Effector CD8-positive, alpha-beta T cell (primary cell): ENCODE measurements at places on chromosomes 6 and 20.

DNA sequence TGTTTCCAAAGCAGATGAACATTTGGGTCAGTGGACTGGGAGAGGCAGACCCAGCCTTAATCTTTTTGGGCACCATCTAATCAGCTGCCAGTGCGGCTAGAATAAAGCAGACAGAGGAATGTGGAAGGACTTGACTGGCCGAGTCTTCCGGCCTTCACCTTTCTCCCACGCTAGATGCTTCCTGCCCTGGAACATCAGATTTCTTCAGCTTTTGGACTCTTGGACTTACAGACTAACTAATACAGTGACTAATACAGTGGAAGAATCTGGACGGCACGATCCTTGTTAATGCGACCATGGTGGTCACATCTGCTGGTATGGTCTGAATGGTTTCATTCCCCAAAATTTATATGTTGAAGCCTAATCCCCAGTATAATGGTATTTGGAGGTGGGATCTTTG is 122.6 kb upstream of the NXT1 start:
- DNase-seq: no peak

GRCh38 chr6:138716013-138716412 is 57.6 kb upstream of the CCDC28A start:
- no peak for DNase-seq

GRCh38 chr6:137866200-137866913 is 702 bp upstream of the TNFAIP3 start:
- DNase-seq: peak; percentile 33

- no peak for DNase-seq
Observed at GRCh38 chr20:4748847-4749246, 27.1 kb downstream of the PRND start.

DNA sequence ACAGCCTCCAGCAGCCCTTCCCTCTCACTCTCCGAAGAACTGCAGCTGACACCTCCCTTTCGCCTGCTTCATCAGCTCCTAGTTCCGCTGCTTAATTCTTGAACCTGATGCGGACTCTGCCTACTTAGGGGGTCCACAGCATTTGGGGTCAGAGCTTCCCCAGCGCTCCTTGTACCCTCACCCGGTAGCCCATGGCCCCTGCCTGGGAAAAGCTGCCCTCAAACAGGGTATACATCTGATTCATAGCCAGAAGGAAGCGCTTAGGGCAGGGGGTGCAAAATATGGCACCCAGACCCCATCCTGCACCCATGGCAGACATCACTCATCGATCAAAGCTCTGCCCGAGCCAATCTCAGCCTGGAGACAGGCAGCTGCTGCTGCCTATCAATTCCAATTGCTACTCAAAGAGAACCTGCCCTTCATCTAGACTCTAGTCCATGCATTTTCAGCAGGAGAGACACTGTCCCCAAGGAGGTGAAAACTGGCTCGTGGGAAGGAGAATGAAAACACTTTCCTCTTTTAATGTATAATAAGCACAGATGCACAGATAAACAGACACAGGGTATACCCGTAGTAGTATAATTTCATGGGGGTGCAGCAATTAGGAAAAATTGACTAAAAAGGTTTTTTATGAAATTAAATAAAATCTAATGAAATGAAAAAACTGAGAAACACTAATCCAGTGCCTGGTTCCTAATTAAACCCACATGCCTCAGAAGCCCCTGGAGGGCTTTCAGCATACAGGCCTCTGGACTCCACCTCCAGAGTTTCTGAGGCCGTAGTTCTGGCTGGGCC is 194.8 kb downstream of the PREX1 start:
- no peak for DNase-seq

- no peak for DNase-seq
Observed at GRCh38 chr6:166389119-166389518, 6.4 kb upstream of the MPC1 start.

DNA sequence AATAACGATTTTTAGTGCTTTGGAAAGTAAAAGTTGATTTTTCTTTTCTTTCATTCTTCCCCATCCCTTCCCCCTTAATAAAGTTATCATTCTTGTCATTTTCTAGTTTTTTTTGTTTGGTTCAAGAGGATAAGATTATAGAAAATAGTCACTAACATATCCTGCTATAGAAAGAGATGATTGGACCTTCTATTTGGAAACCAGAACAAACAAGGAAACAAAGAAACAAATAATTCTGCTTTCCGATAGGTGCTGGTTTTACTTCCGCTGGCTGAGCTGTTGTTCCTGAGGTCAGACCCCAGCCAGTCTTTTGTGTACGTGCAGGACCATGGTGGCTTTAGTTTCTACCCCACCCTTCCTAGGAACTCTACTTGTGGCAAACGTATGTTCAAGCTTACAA is at the start of gene CDH26:
Gene CDH26, plus strand, starts transcription at position 301 of the 400 bp plus-strand sequence. CDS start 304 bp downstream, outside the sequence.
- DNase-seq: no peak

- no peak for DNase-seq
Observed at GRCh38 chr6:43096451-43097097, 20.5 kb downstream of the PTK7 start.

DNA sequence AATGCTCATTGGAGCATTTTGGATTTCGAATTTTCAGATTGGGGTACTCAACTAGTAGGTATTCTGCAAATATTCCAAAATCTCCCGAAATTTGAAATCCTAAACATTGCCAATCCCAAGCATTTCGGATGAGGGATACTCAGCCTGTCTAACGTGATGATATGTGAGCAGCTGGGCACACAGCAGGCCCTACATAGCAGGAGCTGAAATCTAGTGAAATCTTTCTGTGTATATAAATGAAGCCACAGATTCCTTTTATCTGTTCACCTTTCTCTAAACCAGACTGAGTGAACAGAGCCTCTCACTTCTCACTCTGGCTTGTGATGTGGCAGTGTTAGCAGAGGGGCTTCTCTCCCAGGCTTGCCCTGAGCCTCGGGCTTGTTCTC is 17.8 kb downstream of the STX16 start:
- DNase-seq: no peak

- no peak for DNase-seq
Observed at GRCh38 chr6:45477790-45478189, 100.1 kb upstream of the SUPT3H start.

DNA sequence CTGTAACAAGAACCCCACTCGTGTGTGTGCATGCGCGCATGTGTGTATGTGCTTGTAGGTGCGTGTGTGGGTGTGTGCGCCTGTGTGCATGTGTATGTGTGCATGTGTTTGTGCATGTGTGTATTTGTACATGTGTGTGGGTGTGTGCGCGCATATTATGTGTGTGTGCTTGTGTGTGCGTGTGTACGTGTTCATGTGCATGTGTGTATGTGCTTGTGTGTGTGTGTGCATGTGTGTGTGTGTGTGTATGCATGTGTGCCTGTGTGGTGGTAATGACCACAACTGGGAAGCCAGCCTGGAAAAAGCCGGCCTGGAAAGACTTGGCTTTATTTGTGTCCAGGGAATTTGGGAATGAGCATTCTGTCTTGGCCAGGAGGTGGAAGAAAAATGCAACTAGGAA is 157.5 kb downstream of the PAX1 start:
- no peak for DNase-seq

- DNase-seq: no peak
Observed at GRCh38 chr20:48298851-48299484, 513.7 kb upstream of the SULF2 start.

GRCh38 chr6:70843328-70843918 is 113.4 kb downstream of the B3GAT2 start:
- no peak for DNase-seq

DNA sequence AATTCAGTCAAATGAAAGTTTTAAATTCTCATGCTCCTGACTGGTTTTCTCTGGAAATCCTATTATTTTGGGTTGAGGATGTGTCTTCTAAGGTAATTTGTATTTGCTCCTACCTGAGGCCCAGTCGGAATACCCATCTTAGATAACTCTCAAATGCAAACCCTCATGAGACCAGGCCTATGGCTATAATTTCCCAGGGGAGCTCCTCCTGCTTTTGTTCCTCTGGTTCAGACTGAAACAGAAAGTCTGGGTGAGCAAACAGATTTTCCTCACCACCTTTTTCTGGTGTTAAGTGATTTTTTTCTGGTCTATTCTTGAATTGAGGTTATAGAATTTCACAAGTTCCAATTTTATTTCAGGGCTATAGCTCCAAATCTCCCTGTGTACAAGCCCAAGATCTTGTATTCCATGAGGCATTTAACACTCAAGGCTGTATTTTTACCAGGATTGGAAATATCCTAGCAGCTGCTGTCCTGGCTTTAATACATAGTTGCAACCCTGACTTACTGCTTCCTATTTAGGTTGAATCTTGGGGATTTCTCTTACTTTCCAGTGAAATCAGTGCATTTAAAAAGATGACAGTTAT is 169.1 kb upstream of the PTCHD4 start:
- no peak for DNase-seq

GRCh38 chr6:161101517-161101916 is 109.9 kb downstream of the MAP3K4 start:
- DNase-seq: no peak

DNA sequence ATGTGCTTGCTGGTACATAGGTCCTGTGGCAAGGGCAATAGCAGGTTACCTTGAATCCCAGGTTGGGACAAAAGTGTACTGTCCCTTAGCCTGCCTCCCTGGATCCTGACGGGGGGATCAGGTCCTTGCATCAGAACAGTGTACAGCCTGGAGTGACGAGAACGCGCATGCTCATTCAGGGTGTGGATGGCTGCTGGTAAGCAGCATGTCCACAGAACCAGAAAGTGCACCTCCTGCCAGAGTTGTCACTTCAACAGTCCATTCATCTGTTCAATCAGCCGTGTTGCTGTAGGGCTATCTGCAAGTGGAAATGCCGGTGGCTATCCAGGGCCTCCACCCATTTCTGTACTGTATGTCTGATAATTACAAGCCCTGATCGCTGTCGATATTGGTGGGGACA is 236.3 kb upstream of the SOX4 start:
- no peak for DNase-seq

DNA sequence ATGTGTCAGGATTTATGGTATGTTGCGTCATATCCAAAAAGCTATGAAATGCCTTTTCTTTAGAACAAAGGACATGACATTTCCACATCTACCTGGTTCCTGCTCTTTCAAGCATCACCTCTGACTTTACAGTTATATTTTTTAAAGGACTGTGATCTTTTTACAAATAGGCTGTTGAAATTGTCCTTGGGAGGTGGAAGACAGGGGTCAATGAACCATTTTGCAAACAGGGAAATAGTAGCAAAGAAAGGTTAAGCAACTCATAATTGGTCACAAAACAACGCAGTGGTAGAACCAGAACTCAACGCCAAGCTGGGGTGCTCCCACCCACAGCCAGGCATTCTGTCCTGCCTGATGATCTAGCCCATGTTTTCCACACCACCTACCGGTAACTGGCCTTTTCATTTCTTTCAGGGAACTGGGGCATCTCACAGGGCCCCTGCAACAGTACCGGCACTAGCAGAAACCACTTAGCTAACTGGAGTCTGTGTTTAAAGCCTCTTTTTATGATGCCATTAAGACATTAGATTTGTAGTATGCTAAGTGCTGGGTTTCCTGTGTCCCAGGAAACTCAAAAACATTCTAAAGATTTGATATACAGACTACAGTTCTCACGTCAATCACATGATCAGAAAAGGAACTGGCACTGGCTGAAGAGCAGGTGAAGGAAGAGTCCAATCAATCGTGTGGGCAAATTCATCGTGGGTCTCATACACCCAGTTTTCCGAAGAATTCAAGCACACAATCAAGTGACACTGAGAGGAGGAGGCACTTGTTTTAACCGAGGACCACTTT is 13.9 kb downstream of the ZNF217 start:
- no peak for DNase-seq

DNA sequence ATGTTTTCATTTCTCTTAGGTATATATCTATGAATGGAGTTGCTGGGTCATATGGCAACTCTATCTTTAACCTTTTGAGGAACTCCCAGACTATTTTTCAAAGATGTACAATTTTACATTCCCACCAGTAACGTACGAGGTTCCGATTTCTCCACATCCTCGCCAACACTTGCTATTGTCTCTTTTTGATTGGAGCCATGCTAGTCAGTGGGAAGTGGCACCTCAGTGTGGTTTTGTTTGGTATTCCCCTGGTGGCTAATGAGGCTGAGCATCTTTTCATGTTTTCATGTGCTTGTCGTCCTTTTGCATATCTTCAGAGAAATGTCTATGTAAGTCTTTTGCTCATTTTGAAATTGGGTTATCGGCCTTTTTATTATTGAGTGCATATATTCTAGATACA is 178.6 kb upstream of the EXOC2 start:
- no peak for DNase-seq

GRCh38 chr6:75603106-75603420 is 1.4 kb downstream of the SENP6 start:
- no peak for DNase-seq

- no peak for DNase-seq
Observed at GRCh38 chr6:154942770-154943169, 52.3 kb upstream of the TIAM2 start.

GRCh38 chr6:37994223-37994622 is 174.7 kb downstream of the ZFAND3 start:
- DNase-seq: no peak

DNA sequence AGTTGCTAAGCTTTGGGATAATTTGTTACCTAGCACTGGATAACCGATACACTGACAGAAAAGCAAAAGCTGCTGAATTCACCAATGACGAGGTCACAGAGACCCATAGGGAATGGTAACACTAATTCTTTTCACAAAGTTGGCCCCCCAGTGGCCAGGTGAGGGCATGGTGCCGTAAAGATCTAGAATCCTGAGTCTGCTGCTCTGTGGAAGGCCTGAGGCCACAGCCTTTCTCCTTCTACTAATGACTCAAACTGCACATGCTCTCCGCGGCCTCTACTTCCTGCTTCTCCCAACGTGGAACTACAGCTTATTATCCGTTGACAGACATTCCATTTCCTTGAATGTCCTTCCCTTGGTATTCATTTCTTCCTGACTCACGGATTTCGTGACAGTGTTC is 127.1 kb downstream of the OPRM1 start:
- no peak for DNase-seq
